Peyer's patch (tissue), 4 donors: ENCODE measurements at places on chromosomes 7 and 10. TPM values are rescaled to one million over a fixed set of nuclear protein-coding genes. Genes with fewer than 3 reads are reported as not detected.
A peak's percentile ranks its signal among the peaks of the same experiment; 100 is the strongest.

DNA sequence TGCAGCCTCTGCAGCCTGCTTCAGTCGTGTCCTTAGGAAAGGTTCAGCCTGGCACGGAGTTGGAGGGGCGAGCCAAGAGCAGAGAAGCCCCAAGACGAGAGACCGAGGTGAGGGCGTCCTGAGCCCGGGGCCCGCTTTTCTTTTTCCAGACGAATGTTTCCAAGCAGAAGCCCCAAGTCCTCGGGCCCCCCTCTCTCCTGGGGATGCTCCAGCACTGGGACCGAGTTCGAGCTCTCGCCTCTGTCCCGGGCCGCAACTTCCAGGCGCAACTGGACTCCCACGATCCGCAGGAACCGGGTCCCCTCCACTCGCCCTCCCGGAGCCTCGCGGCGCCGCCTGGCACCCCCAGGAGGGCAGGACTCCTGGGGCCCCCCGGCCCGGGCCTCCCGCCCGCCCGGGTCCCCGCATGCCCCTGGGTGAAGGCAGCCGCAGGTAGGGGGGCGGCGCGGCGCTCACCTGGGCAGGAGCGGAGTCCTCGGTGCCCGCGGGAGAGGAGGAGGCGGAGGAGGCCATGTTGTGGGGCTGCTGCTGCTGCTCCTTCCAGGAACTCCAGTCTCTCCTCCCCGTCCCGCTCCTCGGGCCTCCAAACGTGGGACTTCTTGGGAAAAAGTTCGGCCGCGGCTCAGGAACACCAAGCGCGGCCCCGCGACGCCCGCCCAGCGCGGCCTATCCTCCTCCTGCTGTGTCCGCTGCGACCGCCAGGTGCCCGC lies 45.3 kb upstream of the CDK1 start:
- DNase-seq, result peak; percentile 56

GRCh38 chr7:149196705-149197171 lies 1.4 kb downstream of the ZNF282 start:
- no peak for DNase-seq

DNA sequence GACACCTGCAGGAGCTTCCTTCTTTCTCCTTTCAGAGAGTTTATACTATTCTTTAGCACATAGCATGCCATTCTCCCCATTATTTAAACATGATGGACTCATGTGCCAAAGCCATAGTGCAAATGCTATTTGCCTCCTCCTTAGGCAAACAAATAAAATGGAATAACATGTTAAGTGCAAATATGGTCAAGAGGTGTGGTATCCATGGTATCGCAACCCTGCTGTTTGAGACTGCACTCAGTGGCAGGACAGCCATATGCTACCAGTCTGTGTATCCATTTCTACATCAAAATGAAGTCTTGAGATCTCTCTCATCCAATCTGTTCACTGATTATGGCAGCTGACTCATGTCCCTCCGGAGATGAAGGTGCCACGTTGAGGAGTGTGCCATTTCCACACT lies 22.8 kb downstream of the HEPACAM2 start:
- DNase-seq, result no peak

GRCh38 chr7:39017369-39017915 lies 39.7 kb downstream of the POU6F2 start:
- DNase-seq, result no peak

SERPINE1 gene
- total RNA-seq, result 8.3 TPM

DNA sequence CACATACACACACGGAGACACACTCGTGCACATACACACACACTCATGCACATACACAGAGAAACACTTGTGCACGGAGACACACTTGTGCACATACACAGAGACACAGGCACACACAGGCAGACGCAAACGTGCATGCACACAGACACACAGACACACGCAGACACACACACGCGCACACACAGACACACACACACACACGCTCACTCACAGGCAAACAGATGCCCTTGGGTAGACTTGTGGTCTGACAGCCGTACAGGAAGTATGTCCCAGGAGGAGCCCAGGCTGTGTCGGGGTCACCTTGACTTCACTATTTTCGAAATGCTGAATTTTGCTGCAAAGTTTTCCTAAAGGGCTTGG lies 538.0 kb downstream of the DNAJB6 start:
- DNase-seq, result no peak

GRCh38 chr7:101820703-101821102 lies 3.3 kb downstream of the CUX1 start:
- DNase-seq, result no peak

DNA sequence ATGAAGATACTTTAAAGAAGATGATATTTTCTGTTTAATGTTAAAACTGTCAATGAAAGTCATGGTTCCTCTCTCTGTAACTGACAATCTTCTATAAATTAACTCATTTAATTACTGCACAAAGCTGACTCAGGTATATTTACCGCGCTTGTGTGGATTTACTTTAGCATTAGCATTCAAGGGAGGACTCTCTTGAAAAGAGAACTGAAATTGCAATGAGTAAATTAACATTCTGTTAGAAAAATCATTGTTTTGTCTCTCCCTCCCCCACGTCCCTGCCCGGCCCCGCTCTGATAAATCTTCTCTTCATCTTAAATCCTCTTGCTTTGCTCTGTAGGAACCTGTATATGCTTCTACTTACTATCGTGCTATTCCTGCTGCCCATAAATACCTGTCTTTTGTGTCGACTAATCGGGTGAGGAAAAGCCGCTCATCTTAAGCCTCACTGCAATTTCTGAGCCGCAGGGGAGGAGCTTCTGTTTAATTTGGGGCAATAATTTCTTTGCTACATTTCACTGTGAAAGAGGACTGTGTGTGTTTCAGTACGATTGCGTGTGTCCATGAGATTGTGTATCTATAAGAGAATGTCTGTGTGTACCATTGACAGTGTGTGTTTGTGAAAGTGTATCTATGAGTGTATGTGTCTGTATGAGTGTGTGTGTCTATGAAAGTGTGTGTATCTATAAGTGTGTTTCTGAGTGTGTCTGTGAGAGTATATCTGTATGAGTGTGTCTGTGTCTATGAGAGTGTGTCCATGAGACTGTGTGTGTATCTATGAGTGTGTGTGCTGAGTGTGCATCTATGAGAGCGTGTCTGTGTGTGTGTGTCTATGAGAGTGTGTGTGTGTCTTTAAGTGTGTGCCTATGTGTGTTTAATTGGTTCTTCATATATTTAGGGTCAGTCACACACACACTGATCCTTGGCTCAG lies 46.5 kb upstream of the LYZL2 start:
- DNase-seq, result no peak

DNAH11 gene
- 0.35 TPM for total RNA-seq

GRCh38 chr7:124940306-124940705 lies 10.7 kb upstream of the POT1 start:
- no peak for DNase-seq

DNA sequence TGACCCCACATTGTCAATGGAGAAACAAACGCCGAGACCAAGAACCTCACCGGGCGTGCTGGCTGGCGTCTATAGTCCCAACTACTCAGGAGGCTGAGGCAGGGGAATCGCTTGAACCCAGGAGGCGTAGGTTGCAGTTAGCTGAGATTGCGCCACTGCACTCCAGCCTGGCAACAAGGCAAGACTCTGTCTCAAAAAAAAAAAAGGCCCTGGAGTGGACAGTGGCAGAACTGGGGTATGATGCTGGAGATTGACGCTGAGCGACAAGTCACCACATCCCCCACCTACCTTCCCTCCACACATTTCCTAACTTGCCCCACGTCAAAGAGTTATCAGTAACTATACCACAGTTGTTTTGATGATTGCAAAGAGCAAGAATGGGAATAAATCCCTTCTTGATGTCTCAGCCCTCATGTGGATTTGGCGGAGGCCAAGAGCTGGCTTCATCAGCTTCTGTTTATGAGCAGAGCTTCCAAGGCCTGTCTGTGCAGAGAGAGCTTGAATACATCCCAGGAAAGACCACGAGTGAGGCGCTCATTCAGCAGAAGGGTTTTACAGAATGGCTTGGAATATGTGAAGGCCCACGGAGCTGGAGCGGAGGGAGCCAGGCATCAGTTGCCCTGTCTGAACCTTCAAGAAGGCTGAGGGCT lies 28.0 kb upstream of the TNS3 start:
- DNase-seq, result no peak

DNA sequence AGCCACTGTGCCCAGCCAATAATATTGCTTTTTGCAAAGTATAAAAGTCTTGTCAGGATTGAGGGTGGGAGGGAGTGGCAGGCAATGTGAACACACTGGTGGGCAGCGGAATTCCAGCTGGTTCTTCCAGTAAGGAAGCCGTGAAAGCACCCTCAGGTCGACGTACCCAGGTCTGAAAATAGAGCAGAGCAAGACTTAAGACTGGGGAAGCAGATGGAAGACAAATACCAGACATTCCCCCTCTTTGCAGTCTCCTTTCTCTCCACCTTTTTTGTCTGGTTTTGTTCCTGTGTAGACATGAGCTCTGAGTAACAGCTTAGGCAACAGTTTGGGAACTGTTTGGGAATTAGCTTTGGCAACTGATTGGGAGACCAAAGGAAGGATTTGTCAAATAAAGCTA lies 17.6 kb upstream of the CSTF2T start:
- DNase-seq, result no peak

GRCh38 chr10:19491166-19491565 lies 325.1 kb upstream of the PLXDC2 start:
- no peak for DNase-seq

GRCh38 chr7:8295638-8296361 lies 33.8 kb upstream of the ICA1 start:
- peak; percentile 73 for DNase-seq

- no peak for DNase-seq
Measured at GRCh38 chr7:149171892-149172533, 23.3 kb upstream of the ZNF282 start.

- DNase-seq, result no peak
Measured at GRCh38 chr7:158315326-158315725, 272.3 kb downstream of the PTPRN2 start.

DNA sequence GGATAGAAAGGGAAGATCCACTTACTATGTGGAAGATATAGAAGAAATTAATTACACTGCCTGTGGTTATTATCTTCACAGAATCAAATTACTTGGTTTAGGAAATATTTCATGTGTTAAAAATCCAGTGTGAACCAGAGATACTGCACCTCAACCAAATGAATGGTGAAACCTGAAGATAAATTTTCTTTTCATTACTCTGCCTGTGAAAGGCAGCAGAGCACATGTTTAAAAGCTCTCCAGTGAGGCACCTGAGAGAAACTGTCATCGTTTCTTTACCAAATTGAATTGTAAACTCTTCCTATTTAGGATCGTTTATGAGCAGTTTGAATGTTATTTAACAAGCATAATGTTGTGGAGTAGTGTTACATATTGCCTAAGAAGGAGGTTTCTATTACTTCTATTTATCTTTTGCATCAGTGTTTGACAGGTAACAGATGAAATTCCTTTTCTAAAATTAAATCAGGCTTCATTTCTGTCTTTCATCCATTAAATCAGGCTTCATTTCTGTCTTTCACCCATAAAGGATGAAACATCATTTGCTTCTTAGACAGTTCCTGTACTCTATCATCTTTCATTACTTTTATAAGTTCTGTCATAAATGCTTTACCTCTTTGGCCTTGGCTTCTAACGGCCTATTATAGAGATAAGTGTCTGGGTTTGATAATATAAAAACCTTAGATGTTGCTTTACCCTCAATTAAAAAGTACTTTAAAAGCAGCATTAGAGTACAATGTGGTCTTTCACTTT lies 266.6 kb downstream of the NXPH1 start:
- DNase-seq, result no peak

DNA sequence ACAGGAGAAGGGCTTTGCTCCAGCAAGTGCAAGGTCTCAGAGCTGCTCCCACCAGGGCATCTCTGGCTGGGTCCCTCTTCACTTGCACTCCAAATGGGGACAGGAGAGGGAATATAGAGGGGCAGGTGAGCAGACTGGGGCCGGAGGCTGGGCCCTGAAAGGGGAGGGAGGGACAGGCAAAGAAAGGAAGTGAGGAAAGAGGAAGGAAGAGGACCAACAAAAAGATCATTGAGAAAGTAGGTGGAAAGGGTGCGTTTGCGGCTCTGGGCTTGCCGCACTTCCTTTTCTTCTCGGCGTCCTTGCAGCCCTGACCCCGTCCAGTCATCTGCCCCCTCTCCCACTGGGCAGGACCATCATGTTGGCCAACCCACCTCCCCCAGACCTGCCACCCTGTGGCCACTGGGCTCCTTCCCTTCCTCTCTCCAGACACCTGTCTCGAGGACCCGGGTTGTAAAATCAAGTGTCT lies 14.0 kb downstream of the ITPRIP start:
- DNase-seq, result no peak
